T-helper 17 cell (primary cell): ENCODE measurements at places on chromosomes 6 and 20. TPM values are rescaled to one million over a fixed set of nuclear protein-coding genes. Genes with fewer than 3 reads are reported as not detected.
A peak's percentile ranks its signal among the peaks of the same experiment; 100 is the strongest.

- H3K27ac ChIP-seq, result peak overlapping the region; percentile 86
- no peak for DNase-seq
- H3K36me3 ChIP-seq, result no peaks in the 10 kb centered on the region
These were observed 112.5 kb downstream of the JPH2 start for GRCh38 chr20:44074252-44075151.

DNA sequence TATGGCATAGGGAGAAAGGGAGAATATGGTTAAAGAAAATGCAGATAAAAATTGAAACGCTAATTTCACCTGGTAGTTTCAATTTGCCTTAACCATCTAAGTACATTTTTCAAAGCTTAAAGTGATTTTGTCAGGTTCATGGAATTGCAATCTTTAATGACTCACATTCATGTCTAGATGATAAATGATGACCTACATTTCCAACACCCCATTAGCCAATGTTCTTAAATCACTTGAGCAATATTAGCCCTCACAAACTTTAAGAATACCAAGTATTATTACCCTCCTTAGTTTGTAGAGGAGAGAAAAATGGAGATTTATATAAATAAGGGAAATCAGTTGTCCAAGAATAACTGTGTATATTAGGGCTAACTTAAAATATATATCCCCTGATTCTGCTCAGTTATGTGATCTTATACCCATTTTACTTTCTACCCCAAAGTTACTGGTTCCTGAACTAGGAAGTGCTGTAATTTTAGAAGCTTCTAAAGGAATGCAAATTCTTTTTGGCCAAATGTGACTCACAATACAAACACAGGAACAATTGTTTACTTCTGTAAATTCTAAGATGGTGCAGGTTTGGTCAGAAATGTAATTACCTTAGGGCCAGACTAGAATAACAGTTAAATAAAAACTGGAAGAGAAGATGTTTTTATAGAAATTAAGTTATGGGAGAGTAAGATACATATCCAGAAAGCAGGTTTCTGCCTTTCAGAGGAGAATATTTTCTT, 34.5 kb downstream of the TPBG start:
- H3K27ac ChIP-seq, result no peak overlapping the region
- no peak overlapping the region for H3K4me3 ChIP-seq
- no peaks in the 10 kb centered on the region for H3K4me1 ChIP-seq
- DNase-seq, result no peak
- H3K36me3 ChIP-seq, result no peaks in the 10 kb centered on the region

DNA sequence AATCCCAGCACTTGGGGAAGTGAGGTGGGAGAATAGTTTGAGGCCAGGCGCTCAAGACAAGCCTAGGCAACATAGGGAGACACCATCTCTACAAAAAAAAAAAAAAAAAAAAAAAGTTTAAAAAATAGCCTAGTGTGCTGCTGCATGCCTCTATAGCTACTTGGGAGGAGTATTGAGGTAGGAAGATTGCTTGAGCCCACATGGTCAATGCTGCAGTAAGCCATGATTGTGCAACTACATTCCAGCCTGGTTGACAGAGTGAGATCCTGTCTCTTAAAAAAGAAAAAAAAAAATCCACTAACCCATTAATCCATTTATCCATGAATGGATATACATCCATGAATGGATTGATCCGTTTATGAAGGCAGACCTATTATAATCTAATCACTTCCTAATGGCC, 1064.6 kb upstream of the EYS start:
- no peak overlapping the region for H3K4me3 ChIP-seq
- no peaks in the 10 kb centered on the region for H3K36me3 ChIP-seq
- H3K27ac ChIP-seq, result no peak overlapping the region
- DNase-seq, result no peak
- H3K27me3 ChIP-seq, result no peaks in the 10 kb centered on the region

- DNase-seq, result no peak
- peaks cover 16% of the 10 kb centered on the region for H3K4me1 ChIP-seq
- H3K27ac ChIP-seq, result no peak overlapping the region
- H3K4me3 ChIP-seq, result no peak overlapping the region
- H3K36me3 ChIP-seq, result peaks cover 2% of the 10 kb centered on the region
These were observed 47.8 kb upstream of the ARMC2 start for GRCh38 chr6:108800427-108800864.

DNA sequence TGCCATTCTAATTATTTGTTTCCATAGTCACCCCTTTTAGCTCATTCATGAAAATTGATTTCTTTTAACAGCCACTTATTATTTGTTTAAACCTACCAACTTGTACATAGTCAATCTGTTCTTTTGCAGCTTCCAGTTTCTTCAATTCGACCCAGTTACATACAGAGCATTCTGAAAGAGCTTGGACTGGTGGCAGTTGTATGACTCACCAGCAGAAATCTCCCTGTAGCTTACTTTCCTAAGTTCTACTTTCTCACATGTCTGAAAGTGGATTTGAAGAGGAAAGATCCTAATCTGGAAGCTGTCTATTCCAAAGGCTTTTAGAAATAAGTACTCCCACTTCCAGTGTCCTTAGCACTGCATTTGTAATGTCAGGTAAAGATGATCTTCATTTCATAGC, 447.9 kb downstream of the HTR1B start:
- H3K27me3 ChIP-seq, result no peaks in the 10 kb centered on the region
- H3K4me1 ChIP-seq, result no peaks in the 10 kb centered on the region
- H3K4me3 ChIP-seq, result no peak overlapping the region
- no peaks in the 10 kb centered on the region for H3K36me3 ChIP-seq
- H3K27ac ChIP-seq, result no peak overlapping the region
- DNase-seq, result no peak

- H3K36me3 ChIP-seq, result no peaks in the 10 kb centered on the region
- no peaks in the 10 kb centered on the region for H3K4me1 ChIP-seq
- no peak overlapping the region for H3K4me3 ChIP-seq
- no peak overlapping the region for H3K27ac ChIP-seq
- no peak for DNase-seq
- no peaks in the 10 kb centered on the region for H3K27me3 ChIP-seq
These were observed 484.3 kb downstream of the DHX35 start for GRCh38 chr20:39446397-39446796.

DNA sequence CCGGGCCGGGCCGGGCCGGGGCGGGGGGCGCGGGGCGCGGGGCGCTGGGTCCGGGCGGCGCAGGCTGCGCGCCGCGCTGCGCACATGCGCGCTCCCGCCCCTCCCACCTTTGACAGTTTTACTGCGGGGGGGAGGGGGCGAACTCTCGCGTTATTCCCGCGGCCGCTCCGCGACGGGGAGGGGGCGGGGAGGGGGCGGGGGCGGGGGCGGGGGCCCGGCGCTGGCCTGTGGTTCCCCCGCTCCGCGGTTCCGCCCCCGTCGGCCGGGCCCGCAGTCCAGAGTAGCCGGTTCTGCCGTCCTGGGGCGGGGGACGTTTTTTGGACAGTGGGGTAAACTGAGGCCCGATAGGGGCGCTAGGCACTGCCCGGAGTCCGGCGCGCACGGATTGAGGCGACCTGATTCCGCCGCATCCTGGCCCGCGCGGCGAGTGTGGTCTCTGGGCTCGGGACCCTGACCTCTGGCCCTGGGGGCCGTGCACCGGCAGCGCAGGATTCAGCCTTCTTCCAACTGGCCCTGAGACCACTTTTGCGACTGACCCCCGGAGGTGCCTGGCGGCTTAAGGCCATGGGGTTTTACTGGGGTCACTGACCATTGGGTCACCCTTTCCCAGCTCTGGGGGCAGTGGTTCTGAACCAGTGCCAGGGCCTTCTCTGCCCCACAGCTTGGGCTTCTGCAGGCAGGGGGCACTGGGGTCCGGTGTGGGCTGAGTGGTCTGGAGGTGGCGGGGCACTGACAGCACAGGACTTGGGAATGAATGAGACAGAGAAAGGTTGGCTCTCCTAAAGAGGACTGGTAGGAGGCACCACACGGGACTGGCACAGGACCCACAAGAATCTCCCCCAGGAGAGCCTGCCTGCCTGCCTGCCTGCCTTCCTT, at the start of gene ZNF512B:
Gene ZNF512B, minus strand, starts transcription at position 93 of the 876 bp plus-strand sequence. CDS start 1,980 bp downstream, outside the sequence.
- H3K27ac ChIP-seq, result peak within 1 kb of the TSS; percentile 89
- H3K27me3 ChIP-seq, result no peaks in the 10 kb centered on the region
- H3K4me1 ChIP-seq, result peaks cover 22% of the 10 kb centered on the region

DNA sequence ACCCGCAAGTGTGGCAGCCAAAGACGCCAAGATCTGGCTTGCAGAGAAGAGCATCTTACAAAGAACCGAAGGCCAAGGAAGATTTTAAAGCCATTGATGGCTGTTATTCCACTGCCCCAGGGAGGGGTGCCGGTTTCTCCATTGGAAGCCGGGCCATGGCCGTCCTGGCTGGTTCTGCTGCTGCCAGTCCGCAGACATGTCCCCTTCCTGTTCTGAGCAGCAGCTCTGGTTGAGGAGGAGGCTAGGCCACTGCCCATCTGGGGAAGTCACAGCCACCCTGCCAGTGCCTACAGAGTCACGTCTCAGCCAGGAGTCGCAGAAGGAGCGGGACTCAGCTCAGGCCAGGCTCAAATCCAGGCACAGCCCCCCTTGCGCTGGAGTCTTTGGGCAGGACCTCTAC, 42.6 kb upstream of the MRGBP start:
- H3K4me3 ChIP-seq, result no peak overlapping the region
- peaks cover 2% of the 10 kb centered on the region for H3K4me1 ChIP-seq
- no peak overlapping the region for H3K27ac ChIP-seq
- no peak for DNase-seq

- no peak overlapping the region for H3K4me3 ChIP-seq
- H3K27ac ChIP-seq, result no peak overlapping the region
- no peaks in the 10 kb centered on the region for H3K4me1 ChIP-seq
- no peak for DNase-seq
These were observed 165.4 kb upstream of the BTBD3 start for GRCh38 chr20:11752336-11752735.

GRCh38 chr6:64589961-64590360, 954.4 kb downstream of the PHF3 start:
- no peaks in the 10 kb centered on the region for H3K36me3 ChIP-seq
- no peak overlapping the region for H3K4me3 ChIP-seq
- no peaks in the 10 kb centered on the region for H3K4me1 ChIP-seq
- no peak for DNase-seq
- no peak overlapping the region for H3K27ac ChIP-seq

DNA sequence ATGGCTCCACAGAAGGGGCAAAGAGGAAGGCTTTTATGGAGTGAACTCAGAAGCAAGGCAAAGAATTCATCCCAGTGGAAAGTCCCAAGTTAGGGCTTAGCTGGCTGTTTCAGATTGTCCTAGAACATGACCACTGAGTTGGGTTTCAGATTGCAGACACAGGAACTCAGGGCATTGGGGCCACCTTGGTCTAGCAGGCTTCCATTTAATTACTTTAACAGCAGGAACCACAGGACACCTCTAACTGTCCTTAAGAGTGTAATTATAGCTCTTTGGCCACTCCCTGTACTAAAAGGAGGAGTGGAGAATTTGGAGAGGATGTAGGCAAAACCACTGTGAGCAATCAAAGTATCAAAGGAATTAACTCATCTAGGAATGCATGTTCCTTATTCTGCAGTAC, 150.6 kb upstream of the AGPAT4 start:
- H3K4me3 ChIP-seq, result no peak overlapping the region
- no peak for DNase-seq
- H3K4me1 ChIP-seq, result no peaks in the 10 kb centered on the region

DNA sequence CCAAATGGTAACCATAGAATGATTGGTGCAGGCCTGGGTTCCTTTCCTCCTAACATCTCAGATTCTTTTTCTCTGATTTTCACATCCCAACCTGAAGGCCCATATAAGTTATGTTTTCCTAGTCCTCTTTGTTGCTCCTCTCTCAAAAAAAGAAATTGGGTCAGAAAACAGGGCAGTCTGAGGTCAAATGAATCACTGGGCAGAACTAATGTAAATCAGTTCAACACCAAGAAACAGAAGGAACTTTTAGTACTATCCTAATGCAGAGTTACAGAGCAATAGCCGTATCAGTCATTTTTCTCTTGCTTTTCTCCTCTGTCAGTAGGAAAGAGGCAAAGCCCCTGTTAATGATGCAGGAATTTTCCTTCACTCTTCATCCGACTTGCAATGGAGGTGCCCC, 11.0 kb upstream of the TPD52L1 start:
- H3K27me3 ChIP-seq, result peaks cover 25% of the 10 kb centered on the region
- no peak overlapping the region for H3K27ac ChIP-seq
- no peak overlapping the region for H3K4me3 ChIP-seq
- H3K4me1 ChIP-seq, result no peaks in the 10 kb centered on the region

GRCh38 chr20:19628570-19629134, 129.4 kb upstream of the RIN2 start:
- no peak overlapping the region for H3K27ac ChIP-seq
- no peak for DNase-seq
- no peaks in the 10 kb centered on the region for H3K36me3 ChIP-seq
- no peak overlapping the region for H3K4me3 ChIP-seq

- no peak overlapping the region for H3K4me3 ChIP-seq
- no peak overlapping the region for H3K27ac ChIP-seq
- peaks cover under 1% of the 10 kb centered on the region for H3K4me1 ChIP-seq
- peaks cover 3% of the 10 kb centered on the region for H3K36me3 ChIP-seq
These were observed 4.6 kb upstream of the GUCA1B start for GRCh38 chr6:42199106-42199981.

GRCh38 chr6:12333128-12333527, 43.0 kb downstream of the EDN1 start:
- H3K4me3 ChIP-seq, result no peak overlapping the region
- DNase-seq, result no peak
- no peak overlapping the region for H3K27ac ChIP-seq
- H3K4me1 ChIP-seq, result peaks cover 3% of the 10 kb centered on the region

GRCh38 chr6:105592329-105592728, 189.4 kb upstream of the PREP start:
- H3K36me3 ChIP-seq, result peaks cover 4% of the 10 kb centered on the region
- no peak overlapping the region for H3K4me3 ChIP-seq
- H3K4me1 ChIP-seq, result peaks cover 28% of the 10 kb centered on the region

DNA sequence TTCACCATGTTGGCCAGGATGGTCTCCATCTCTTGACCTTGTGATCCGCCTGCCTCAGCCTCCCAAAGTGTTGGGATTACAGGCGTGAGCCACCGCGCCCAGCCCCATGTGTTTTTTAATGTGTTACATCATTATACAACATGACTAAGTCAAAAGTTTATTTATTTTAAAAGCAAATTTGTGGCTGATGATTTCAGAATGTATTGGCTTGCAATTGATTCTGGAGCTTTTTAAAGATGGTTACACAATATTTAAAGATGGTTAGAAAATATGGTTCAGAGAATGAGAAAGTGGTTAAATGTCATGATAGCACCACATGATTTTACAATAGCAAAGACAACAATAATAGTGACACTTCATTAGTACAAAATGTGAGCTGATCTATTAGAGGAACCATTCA, 80.5 kb downstream of the SASH1 start:
- H3K27ac ChIP-seq, result no peak overlapping the region
- H3K27me3 ChIP-seq, result peaks cover 25% of the 10 kb centered on the region
- no peaks in the 10 kb centered on the region for H3K36me3 ChIP-seq
- peaks cover 6% of the 10 kb centered on the region for H3K4me1 ChIP-seq

THBS2 gene
- not detected for total RNA-seq

TSBP1 gene
- not detected for total RNA-seq

FOXP4 gene
- 10.6 TPM for total RNA-seq

CAGE1 gene
- 0.60 TPM for total RNA-seq

CTAGE9 gene
- not detected for total RNA-seq

CPXM1 gene
- 0.12 TPM for total RNA-seq

MTHFD1L gene
- total RNA-seq, result 14.5 TPM

IL20RA gene
- total RNA-seq, result not detected

FAM217B gene
- total RNA-seq, result 21.4 TPM

CARMIL1 gene
- total RNA-seq, result 3.5 TPM

SUMO4 gene
- total RNA-seq, result 9.0 TPM
